A172 (cell line): ENCODE measurements at places on chromosomes 16 and 17. TPM values are rescaled to one million over a fixed set of nuclear protein-coding genes. Genes with fewer than 3 reads are reported as not detected.

DNA sequence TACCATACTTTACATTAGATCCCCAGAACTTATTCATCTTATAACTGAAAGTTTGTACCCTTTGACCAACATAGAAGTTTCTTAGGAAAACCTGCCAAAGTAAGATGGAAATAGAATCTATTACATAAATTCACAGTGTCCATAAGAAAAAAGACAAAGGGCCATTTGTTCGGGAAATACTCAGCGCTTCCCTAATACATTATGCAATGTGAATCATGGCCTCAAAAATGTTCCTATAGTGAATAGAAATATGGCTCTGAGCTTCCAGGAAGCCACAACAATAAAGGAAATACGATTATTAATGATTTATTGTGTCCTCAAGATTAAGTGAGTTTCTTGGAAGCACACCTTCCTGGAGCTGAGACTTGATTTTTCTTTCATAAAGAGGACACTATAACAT is 51.5 kb downstream of the GPRC5B start:
- DNase-seq = no peak

GRCh38 chr16:85316321-85316919 is 204.1 kb upstream of the CIBAR2 start:
- DNase-seq = peak; percentile 62

The DHRS7C gene
- total RNA-seq = not detected in 2 replicates

DNA sequence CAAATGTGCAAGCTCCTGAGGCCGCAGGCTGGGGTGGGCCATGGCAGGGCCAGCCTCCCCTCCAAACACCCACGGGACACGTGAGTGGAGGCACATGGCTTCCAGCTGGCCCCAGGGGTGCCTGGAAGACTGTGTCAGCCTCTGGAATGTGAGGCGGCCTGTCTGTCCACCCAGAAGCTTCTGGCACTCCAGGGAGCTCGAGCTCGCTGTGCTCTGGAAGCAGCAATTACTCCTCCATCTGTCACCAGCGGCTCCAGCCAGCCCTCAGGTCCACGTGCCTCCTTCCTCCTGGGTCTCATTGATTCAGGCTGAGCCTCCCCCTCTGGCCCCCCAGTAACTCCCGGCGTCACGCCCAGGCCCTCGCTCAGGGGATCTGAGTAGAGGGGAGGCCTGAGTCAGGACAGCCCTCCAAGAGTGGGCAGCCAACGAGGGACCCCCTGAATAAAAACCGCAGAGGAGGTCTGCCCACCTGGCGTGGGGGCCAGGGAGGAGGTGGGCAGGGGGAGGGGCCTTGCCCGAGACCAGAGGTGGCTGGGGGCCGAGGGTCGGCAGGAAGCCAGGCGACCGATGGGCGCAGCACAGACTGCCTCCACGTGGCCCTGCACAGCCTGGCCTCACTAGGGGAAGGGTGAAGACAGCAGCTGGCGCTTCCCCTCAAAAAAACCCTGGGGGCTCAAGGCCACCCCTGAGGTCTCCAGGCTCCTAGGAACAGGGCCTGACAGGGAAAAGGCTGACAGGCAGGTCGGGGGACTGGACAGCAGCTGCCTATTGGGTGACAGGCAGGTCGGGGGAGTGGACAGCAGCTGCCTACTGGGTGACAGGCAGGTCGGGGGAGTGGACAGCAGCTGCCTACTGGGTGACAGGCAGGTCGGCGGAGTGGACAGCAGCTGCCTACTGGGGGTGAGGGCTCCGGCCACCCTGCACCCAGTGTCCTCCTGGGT is 11.9 kb downstream of the PIEZO1 start:
- DNase-seq = peak; percentile 95

The DPEP3 gene
- total RNA-seq = not detected in 2 replicates

The TP53TG3C gene
- total RNA-seq = not detected in 2 replicates

GRCh38 chr16:12061336-12062055 is 85.0 kb downstream of the SNX29 start:
- DNase-seq = peak; percentile 69
